ENCODE measurements at places on chromosomes 12 and 14. TPM values are rescaled to one million over a fixed set of nuclear protein-coding genes. Genes with fewer than 3 reads are reported as not detected.
A peak's percentile ranks its signal among the peaks of the same experiment; 100 is the strongest.

GRCh38 chr12:113093409-113094101, 37.0 kb downstream of the DTX1 start:
- DNase-seq, result no peak

GRCh38 chr12:97556302-97556779, 93.7 kb downstream of the RMST start:
- DNase-seq, result no peak

SERPINA5 gene
- total RNA-seq, result 0.75 TPM

DNA sequence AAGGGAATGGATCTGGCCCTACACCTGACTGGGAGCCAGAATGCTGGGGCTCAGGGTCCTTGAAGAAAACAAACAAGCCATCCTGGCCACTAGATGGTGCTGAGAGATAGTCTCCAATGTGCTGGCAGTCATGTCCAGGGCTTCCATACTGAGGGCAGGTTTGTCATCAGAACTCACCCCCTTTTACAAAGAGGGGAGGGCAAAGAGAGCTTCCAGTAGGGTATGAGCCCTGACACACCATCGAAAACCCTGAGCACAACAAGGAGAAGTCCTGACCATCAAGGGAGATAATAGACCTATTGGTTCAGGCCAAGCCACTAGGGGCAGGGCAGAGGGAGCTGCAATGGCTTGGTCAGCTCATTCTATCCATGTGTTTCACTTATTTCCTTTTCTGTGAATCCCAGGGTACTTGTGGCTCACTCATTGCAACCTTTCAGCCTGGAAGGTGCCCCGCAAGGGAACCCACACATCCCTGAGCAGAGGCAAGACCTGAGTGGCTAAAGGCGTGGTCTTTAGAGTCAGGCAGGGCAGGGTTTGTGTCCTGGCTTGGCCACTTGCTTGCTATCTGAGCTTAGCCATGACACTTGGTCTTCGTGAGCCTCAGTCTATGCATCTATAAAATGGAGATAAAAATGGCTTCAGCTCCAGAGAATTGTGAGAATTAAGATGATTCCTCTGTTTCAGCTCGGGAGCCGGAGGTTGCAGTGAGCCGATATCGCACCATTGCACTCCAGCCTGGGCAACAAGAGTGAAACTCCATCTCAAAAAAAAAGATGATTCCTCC, 6.2 kb upstream of the PLEKHH1 start:
- DNase-seq, result peak; percentile 42

DNA sequence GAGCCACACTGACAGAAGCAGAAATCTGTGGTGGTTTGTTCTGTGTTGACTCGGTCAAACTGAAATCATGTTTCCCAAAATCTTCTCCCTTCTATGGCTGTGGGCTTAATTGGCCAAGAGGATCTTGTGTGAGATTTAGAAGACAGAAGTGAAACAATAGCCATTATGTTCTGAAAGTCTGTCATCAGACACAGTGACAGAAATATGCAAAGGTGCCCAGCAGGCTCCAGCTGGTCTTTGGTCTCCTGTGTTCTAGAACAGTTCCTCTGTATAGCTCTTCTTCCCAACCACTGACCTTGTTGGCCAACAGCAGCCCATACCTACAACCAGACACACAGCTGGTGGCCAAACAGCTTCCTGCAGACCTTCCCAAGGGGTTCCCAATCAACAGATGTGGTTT, 25.0 kb upstream of the COCH start:
- no peak for DNase-seq

LRP1 gene
- 117 TPM for total RNA-seq

OR4N2 gene
- total RNA-seq, result not detected

GRCh38 chr14:51627313-51627712, 24.4 kb upstream of the FRMD6 start:
- no peak for DNase-seq

GRCh38 chr12:49208676-49209075, 19.8 kb upstream of the TUBA1A start:
- DNase-seq, result no peak

DNA sequence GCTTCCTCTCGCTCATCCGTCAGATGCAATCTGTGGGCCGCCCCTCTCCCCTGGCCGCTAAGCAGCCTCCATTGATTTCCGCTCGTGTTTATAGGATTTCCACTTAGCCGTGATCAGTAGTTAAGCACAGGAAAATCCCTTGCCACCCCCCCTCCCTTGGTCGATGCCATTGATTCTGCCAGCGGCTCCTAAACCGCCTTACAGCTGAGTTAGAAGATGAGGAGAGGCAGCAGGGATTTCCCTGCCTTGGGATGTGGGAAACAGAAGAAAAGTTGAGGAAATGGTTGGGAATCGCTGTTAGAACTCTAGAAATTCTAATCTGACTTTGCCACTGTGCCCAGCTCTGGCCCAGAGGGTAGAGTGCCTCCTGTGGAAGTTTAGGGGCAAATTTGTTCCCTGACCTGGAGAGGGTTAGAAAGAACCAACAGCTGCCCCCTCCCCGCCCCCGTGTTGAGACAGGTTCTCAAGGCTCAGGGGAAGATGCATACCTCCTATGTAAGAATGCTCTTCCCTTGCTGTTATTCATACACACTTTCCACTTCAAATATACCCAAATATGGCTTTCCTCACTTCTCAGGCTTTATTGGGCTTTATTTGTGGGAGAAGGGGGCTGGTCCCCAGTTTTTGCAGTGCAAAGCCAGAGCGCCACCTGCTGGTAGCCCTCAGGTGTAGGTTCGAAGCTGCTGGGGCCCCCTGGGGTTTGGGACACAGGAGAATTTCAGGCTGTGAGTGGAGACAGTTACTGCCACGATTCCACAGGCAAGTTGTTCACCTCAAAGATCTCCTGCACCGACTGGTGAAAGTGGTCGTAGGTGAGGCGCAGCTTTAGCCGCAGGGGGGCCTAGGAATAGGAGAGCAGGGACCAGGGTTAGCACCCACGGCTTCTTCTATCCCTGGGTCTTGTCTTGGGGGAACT, 3.2 kb downstream of the THTPA start:
- peak; percentile 68 for DNase-seq

GRCh38 chr12:13811061-13811460, 170.3 kb downstream of the GRIN2B start:
- DNase-seq, result no peak

- DNase-seq, result no peak
Measured at GRCh38 chr14:89855961-89856656, 98.4 kb downstream of the EFCAB11 start.

- no peak for DNase-seq
Measured at GRCh38 chr12:124203176-124203575, 91.7 kb upstream of the RFLNA start.

PTPRO gene
- 21.9 TPM for total RNA-seq

- no peak for DNase-seq
Measured at GRCh38 chr12:75526655-75527511, 15.5 kb upstream of the KRR1 start.

SLC5A8 gene
- total RNA-seq, result 0.06 TPM

GAS2L3 gene
- total RNA-seq, result 26.6 TPM

SLC10A1 gene
- not detected for total RNA-seq

CD163 gene
- 45.2 TPM for total RNA-seq

DNA sequence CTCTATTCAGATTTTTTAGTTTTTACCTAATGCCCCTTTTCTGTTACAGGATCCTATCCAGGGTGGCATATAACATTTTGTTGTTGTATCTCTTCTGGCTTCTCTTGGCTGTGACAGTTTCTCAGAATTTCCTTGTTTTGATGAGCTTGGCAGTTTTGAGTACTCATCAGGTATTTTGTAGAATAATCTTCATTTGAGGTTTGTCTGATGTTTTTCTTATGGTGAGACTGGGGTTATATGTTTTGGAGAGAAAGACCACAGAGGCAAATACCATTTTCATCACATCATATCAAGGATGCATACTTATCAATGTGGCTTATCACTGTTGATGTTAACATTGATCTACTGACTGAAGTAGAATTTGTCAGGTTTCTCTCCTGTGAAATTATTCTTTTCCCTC, 14.0 kb upstream of the LYZ start:
- DNase-seq, result no peak

- DNase-seq, result no peak
Measured at GRCh38 chr12:33794954-33795353, 227.3 kb upstream of the ALG10 start.

DNA sequence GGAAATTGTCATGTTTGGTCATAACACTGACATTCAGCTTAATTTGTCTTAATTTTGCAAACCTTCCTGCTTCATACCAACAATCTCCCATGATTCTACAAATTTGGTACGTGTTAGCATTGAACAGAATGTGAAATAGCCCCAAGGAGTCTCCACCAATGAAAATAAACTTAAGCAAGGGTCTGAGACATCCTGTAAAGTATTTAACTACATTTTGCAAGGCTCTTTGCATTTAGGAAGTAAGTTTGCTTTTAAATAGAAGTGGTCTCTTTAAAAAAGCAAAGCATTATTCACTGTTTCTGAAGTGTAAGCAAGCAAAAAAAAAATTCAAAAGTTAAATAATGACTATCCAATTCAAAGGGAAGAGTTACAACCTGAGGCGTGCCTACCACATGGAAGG, 79.9 kb downstream of the WASHC3 start:
- DNase-seq, result no peak

- no peak for DNase-seq
Measured at GRCh38 chr12:100127766-100128511, 14.7 kb downstream of the BLTP3B start.

- DNase-seq, result no peak
Measured at GRCh38 chr14:71619472-71619871, 312.8 kb upstream of the RGS6 start.

SGPP1 gene
- total RNA-seq, result 16.5 TPM

AQP2 gene
- not detected for total RNA-seq

- no peak for DNase-seq
Measured at GRCh38 chr12:26554332-26554731, 278.7 kb downstream of the ITPR2 start.

DNA sequence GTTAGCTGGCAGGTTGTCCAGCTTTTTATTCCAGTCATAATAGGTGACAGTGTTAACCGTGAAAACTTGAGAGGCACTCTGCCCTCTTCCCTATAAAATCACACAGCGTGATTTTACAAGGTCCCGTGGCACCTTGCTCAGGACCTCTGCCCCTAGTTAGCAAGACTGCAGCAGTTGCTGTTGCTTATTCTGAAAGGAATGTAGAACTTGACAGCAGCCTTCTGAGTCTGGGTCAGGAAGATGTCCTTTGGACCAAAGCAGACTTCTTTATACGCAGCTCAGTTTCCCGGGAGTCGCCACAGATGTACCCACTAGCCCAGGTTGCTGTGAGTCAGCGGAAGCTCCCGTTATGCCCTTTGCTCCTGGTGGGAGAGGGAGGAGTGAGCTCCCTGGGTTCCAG, 13.2 kb downstream of the PRKAB1 start:
- no peak for DNase-seq

RNASE1 gene
- 420 TPM for total RNA-seq

- DNase-seq, result no peak
Measured at GRCh38 chr12:120489018-120489417, 6.9 kb upstream of the DYNLL1 start.

Measured in left colon (tissue), 2 donors.